RWPE1 (cell line): ENCODE measurements at places on chromosomes 11 and 22.

DNA sequence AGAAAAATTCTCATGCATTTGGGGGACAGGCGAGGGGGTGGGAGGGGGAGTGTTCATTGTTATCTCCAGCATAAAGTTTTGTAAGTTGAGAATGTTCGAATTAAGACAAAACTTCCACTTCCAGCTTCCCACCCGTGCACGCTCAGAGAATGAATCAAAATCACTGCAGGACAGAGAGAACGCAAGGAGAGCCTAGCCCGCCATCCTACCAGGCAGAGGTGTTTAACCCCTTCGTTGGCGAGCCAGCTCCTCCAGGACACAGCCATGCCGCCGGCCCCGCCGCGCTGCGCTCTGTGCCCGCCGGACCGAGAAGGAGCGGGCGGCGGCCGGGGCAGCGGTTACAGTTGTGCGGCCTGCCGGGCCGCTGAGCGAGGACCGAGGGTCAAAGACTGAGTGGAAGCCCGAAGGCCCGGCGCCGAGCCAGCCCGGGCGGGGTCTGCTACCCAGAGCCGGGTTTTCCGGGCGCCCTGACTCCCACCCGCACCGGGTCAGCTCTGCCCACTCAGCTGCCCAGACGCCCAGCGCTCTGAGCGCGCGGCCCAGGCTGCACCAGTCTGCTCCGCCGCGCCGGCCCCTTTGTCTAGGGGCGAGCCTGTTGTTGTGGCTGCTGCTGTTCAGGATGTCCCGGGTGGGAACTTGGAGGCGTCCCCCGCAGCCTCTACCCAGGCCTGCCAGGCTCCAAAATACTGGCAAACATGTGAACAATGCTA lies at the start of gene NOX4:
Gene NOX4 (minus strand): TSS at position 395 of the 710 bp plus-strand sequence. CDS start 129 bp downstream, at position 266.
- DNase-seq: no peak

GRCh38 chr22:24601217-24602104 lies 1.5 kb upstream of the GGT1 start:
- DNase-seq: no peak

GRCh38 chr11:31640611-31641010 lies 131.0 kb downstream of the ELP4 start:
- no peak for DNase-seq

DNA sequence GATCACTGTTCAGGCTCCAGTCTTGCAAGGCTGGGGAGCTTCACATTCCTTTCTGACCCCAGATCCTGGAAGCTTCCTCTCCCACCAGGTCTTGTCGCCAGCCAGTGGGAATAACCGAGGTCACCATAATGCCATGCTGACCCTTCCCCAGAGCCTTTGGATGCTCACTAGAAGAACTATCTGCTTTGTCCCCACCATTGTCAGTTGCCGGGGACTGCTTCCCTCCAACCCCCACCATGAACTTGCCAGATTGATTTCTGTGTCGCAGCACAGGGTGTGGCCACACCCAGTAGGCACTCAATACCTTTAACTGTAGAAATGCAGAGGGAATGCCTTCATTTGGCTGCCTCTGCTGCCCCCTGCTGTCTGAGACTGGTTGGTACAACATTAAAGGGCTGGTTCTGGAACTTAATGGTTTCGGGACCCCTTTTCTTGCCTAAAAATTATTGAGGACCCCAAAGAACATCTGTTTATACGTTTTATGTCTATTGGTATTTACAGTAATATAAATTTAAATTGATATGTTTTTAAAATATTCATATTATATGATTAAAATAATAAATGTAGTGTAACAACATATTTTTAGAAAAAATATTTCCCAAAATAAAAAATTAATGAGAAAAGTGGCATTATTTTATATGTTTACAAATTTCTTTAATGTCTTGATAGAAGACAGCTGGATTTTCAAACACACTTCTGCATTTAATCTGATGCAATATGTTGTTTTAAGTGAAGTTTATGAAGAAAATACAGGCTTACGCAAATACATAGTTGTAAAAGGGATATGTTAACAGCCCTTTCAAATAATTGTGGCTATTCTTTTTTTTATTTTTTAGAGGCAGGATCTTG lies 6.7 kb upstream of the GDPD5 start:
- DNase-seq: peak; percentile 74

DNA sequence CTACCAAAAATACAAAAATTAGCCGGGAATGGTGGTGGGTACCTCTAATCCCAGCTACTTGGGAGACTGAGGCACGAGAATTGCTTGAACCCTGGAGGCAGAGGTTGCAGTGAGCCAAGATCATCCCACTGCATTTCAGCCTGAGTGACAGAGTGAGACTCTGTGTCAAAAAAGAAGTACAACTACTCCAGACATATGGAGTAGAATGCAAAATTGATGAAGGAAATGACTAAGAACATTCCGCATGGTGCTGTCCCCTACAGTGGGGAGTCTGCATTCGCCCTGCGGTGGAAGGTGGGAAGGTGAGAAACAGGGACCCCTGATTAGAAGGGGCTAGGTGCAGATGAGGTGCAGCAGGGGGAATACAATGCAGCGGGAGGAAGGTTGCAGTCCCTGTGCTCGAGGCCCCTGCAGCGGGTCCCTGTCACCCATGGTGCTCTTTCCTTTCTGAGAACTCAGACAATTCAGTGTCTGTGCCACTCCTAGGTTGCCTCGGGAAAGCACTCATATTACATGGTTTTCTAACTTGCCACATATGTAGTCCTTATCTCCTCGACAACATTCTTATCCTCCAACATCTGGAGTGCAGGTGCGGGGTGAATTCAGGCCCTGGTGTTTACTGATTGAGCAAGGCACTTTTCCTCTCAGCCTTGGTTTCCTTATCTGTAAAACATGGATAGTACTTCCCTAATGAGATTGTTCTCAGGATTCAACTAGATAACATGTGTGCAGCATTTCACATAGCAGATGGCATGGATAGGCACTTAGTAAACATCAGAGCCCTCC lies 5.2 kb downstream of the POLD4 start:
- DNase-seq: no peak

GRCh38 chr22:26589367-26589844 lies 526 bp downstream of the TPST2 start:
- DNase-seq: peak; percentile 13

DNA sequence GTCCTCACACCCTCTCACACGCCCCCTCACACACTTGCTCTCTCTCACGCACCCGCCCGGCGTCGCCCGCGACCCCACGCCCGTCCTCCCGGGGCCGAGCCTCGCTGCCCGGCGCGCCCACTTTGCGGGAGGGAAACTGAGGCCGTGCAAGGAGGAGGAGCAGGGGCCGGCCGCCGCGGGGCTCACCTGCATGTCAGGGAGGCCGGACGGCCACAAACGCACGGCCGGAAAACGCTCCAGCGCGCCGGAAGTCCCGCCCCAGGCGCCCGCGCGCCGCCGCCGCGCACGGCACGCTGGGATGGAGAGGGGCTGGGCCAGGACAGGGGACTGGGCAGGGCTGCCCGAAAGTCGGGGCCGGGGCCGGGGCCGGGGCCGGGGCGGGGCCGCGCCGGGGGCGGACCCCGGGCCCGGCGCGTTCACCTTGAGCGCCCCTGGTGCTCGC lies at the start of gene CHID1:
Gene CHID1 (minus strand): TSS at position 222 of the 442 bp plus-strand sequence. CDS start 5,994 bp downstream, outside the sequence.
- DNase-seq: peak; percentile 96

DNA sequence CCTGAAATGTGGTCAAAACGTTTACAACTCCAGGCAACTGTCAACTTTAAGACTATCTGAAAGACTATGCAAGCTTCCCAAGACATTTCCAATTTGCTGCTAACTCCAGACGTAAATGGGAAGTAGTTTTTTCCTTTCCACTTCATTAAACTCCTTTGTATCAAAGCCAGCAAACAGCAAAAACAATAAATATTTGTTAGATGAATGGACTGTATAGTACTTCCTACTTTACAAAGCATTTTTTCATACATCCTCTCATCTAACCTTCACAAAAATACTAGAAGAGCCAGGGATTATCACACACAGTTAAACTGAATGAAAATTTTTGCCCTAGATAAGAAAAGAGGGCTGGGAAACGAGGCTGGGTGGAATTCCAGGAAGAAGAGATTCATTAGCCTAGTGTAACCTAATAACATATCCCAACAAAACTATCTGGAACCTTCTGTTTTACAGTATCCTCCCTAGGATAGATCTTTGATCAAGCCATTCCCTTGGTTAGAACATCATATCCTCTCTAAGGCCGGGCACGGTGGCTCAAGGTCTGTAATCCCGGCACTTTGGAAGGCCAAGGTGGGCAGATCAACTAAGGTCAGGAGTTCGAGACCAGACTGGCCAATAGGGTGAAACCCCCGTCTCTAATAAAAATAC lies 10.4 kb downstream of the NUP98 start:
- DNase-seq: no peak

DNA sequence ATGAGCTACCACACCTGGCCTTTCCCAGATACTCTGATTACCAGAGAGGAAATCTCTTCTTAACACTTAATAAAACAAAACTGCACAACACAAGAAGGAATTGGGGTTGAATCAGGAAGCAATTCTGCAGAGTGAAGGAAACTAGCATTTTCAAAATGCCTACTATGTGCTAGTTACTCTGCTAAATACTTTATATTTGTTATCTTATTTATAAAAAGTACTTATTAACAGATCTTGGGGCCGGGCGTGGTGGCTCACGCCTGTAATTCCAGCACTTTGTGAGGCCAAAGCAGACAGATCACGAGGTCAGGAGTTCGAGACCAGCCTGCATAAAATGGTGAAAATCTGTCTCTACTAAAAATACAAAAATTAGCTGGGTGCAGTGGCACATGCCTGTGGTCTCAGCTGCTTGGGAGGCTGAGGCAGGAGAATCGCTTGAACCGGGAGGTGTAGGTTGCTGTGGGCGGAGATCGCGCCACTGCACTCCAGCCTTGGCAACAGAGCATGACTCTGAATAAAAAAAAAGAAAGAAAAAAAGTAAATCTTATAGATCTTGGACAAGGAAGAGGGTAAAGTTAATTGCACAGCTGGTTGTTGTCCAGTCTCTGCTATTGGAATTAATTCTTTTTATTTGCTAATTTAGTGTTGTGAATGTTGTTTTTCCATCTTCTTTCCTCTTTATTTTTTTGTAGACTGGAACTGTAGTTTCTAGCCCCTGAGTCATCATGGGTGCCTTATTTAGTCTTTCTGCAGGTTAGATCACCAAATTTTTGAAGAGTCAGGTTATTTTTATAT lies 22.1 kb downstream of the TMEM135 start:
- no peak for DNase-seq

GRCh38 chr22:47005506-47006408 lies 243.3 kb downstream of the TBC1D22A start:
- DNase-seq: no peak

DNA sequence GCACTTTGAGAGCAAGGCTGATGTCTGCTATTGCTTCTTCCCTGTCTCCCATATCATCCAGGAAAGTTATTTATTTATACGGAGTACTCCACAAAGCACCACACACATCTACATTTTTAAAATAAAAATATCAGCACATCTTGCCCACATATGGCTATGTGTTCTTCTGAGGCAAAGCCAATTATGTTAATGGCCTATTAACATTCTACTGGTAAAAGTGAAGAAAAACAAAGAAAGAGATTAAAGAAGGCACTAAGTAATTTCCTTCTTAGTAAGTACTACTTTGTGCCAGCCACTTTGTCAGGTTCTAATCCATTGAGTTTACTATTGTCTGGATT lies 548.7 kb downstream of the OPCML start:
- DNase-seq: no peak
